HT1080 (cell line): ENCODE measurements at places on chromosomes 12 and 14. TPM values are rescaled to one million over a fixed set of nuclear protein-coding genes. Genes with fewer than 3 reads are reported as not detected.
A peak's percentile ranks its signal among the peaks of the same experiment; 100 is the strongest.

Gene DIABLO
- 58.9 and 65.9 TPM in 2 replicates for total RNA-seq

Gene CCDC38
- total RNA-seq: not detected in 2 replicates

GRCh38 chr14:24307575-24308341, at the start of gene CIDEB:
Gene CIDEB (minus strand): TSS chr14:24307977. CDS start chr14:24307858, 119 bp downstream.
- DNase-seq: peak; percentile 56

Gene MLXIP
- total RNA-seq: 7.8 and 10.9 TPM in 2 replicates

GRCh38 chr12:120925740-120926563, 21.8 kb upstream of the SPPL3 start:
- no peak for DNase-seq

DNA sequence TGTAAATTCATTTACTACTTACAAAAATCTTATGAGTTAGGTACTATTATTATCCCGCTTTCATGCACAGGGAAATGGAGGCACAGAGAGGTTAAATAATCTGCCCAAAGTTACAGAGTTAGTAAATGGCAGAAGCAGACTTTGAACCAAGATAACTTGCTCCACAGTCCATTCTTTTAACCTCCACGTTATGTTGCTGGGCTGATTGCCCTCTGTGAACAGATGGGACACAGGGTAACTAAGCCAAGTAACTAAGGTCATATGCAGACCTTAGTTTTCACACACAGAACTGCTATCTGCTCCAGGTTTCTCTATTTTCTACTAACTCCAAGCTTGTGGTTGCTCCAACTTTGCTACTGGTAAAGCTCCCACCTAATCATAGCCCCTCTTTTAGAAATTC, 147.1 kb upstream of the IFNG-AS1 start:
- DNase-seq: no peak

GRCh38 chr14:56751471-56751870, 58.8 kb downstream of the OTX2 start:
- DNase-seq: no peak

DNA sequence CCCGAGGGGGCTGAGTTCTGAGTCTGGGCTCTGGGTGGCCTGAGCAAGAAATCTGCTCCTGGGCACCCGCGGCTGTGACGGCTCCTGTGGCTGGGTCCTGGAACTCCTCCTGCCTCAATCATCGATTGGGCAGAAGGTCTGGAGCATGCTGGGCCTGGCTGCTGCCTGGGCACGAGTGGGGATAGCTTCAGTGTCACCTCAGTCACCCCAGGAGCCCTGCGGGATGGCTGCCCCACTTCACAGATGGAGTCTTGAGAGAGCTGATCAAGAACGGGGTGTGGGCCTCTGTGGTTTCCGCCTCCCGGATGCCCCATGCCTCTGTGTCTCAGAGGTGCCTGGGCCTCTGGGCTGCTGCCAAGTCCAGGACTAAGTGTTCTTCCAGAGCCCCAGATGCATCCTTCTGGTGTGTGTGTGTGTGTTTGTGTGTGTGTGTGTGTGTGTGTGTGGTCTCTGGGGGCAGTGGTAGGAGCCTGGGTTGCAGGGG, 185.6 kb upstream of the C14orf180 start:
- DNase-seq: peak; percentile 23

Gene RFLNA
- 0.03 TPM in 1 of 2 replicates, not detected in the other for total RNA-seq

DNA sequence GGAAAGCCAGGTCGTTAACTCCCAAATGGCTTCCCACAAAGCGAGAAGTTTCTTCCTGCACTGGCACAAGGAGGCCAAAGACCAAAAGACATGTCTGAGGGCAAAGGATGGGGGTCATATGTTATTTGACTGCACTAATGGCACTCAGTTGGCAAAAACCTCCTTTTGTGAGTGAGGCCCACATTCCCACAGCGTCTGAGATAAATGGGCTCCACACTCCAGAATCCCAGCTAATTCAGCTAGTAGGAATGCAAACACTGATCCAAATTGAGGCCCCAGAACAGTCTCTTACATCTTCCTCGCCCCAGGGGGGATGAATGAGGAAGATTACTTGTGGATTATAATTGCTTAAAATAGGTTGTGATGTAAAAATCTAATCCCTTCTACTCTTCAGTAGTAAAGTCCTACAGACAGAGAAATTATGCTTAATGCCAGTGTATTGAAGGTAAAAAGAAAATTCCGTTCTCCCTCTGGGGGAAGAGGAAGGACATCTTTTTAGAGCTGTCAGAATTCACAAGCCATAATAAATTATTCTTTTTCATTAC, 86.4 kb upstream of the PIWIL1 start:
- no peak for DNase-seq

Gene POC1B
- 15.1 and 19.3 TPM in 2 replicates for total RNA-seq

- DNase-seq: no peak
These were observed 4.4 kb upstream of the GALNT6 start for GRCh38 chr12:51395283-51396230.

Gene SLC25A47
- 0.37 TPM in 1 of 2 replicates, not detected in the other for total RNA-seq

DNA sequence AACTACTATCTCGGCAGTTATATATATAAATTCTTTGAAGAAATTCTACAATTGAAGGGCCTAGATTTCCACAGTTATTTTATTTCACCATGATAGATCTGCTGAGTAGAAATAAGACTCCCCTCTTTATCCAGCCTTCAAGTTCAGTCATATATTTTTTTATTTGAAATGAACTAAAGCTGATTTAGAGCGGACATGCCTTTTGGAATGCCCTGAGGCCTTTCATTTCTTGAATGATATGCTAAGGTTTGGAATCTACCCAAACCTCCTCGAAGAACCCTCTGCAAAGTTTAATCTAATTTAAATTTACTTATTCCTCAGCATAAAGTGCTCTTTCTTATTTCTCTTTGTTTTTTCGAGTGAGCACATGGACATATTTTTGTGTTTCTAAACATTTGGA, 15.1 kb downstream of the SIX1 start:
- DNase-seq: no peak

Gene CLEC2A
- total RNA-seq: not detected in 2 replicates

Gene TTC7B
- total RNA-seq: 27.8 and 44.8 TPM in 2 replicates

- DNase-seq: no peak
These were observed 767 bp downstream of the REP15 start for GRCh38 chr12:27696864-27697564.

- no peak for DNase-seq
These were observed 242.2 kb upstream of the NPAS3 start for GRCh38 chr14:32696325-32697091.

Gene KRT2
- not detected in 2 replicates for total RNA-seq

Gene RGS6
- total RNA-seq: not detected in 2 replicates

DNA sequence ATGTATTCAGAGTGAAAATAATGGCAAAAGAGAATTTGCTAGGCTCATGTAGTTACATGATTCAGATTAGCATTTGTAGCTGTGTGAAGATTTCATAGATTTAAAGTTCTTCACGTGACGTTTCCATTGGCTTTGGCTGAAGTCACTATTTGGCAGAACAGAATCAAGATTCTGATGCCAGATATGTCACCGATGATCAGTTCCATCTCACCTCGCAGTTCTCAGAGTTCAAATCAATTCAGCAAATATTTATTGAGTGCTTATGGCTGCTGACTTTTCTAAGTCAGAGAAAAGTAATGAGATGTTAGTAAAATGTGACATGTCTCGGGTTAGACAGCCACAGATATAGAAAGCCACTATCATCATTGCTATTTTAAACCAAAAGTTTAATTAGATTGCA, 28.4 kb downstream of the ALX1 start:
- no peak for DNase-seq

GRCh38 chr14:64760146-64760755, 56.0 kb downstream of the PLEKHG3 start:
- DNase-seq: peak; percentile 54
